ENCODE measurements at places on chromosomes 1 and 21.

- DNase-seq, result peak; percentile 24
Observed at GRCh38 chr21:45348591-45349327, 56.2 kb upstream of the COL18A1 start.

- no peak for DNase-seq
Observed at GRCh38 chr1:107682467-107682866, 282.5 kb downstream of the VAV3 start.

- peak; percentile 94 for DNase-seq
Observed at GRCh38 chr1:56578963-56579875, at the start of gene PLPP3. TSS of gene PLPP3 (minus strand) at chr1:56579563. CDS start at chr1:56579016, 547 bp downstream.

DNA sequence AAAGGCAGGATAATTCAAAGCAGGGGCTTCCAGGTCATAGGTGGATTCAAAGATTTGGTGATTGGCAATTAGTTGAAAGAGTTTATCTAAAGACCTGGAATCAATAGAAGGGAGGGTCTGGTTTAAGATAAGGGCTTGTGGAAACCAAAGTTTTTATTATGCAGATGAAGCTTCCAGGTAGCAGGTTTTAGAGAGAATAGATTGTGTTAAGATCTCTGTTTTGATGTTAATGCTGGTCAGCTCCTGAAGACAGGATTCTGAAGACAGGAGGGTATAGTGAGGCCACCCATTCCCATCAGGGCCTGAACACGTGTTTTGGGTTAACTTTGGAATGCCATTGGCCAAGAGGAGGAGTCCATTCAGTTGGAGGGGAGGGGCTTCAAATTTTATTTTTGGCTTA lies 6.1 kb upstream of the PTBP2 start:
- no peak for DNase-seq

Measured in retina (tissue), 1 donor.